ENCODE measurements at places on chromosomes 13 and 19.

DNA sequence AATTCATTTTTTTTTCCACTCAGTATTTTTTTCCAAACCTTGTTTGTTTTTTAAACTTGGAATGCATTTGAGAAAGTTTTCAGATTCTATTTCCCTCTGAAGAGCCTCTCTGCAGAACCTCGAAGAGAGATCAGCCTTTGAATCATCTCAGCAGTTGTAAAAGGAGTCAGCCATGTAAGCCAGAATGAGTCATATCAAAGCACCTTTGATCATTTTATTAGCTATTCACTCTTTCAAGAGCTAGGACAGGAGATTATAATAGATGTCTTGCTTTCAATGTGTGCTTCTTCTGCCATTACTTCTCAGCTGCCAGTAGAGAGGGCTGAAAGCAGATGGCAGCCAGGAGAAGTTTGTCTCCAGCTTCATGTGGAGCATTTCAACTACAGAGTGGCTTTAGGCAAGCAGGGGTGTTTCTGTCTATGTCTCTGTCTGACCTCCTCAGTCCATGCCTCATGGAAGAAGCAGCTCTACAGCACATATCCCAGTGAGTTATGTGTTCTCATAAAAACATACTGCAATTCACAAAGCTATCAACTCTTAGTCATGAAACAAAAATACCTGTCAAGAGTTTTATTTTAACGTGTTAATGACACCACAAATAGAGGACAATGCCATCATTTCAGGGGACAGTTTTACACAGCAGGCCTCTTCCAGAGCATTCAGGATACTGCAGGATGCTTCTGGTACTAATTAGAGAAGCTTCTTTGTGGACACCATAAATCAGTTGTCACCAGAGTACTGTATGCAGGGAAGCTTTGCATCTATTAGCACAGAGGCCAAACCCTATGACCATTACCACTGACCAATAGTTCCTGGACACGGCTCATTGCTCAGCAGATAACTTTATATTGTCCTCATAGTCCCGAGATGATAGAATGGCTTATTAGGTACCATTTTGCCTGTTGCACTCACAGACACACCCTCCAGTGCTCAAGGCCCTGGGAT lies 94.3 kb downstream of the NHLRC3 start:
- no peak for DNase-seq

DNA sequence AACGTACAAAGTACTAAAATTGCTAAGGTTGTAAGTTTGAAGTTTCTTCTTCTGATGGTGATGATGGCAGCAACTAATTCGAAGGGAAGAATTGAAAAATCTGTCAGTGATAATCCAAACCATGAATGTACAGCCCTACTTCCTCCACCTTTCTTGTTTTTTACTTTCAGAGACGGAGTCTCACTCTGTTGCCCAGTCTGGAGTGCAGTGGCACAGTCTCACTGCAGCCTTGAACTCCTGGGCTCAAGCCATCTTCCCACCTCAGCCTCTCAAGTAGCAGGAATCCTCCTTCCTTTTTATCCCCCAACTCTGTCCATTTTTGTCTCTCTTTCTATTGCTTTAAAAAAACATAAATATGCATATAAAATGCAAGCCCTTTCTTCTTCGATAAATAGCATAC lies 112.3 kb upstream of the SOX21 start:
- DNase-seq = no peak

DNA sequence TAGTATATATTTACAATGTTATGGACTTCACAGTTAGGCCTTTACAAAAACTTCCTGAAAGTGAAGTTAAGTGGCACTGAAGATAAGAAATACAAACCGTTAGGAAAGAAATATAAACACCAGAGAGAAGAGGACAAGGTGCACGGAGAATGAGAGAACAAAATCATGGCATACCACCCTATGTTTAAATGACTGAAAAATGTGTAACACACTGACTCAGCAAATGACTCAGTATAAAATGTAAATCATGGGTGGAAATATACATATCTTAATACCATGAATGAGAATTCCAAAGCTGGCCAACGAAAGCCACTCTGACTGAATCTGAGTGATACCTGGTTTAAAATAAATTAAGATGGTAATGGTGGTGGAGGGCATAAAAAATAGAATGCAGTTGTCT lies 260.8 kb downstream of the DNAJC15 start:
- no peak for DNase-seq

- no peak for DNase-seq
Observed at GRCh38 chr19:18697680-18698079, 14.2 kb downstream of the CRTC1 start.

DNA sequence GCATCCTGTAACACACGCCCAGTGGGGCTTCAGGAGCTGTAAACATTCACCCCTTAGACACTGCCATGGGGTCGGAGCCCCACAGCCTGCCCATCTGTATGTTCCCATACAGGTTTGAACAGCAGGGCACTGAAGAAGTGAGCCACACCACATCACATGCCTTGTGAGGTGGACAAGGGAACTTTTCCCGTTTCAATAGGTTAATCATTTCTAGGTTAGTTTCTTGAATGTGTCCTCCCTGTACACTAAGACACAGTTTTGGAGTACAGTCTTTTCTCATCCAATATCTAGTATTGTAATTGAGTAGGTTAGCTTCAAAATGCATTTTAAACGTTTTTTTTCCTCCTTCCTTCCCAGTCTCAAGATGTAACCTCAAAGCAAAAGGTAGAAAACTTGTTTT lies 700.2 kb upstream of the PCDH20 start:
- no peak for DNase-seq

DNA sequence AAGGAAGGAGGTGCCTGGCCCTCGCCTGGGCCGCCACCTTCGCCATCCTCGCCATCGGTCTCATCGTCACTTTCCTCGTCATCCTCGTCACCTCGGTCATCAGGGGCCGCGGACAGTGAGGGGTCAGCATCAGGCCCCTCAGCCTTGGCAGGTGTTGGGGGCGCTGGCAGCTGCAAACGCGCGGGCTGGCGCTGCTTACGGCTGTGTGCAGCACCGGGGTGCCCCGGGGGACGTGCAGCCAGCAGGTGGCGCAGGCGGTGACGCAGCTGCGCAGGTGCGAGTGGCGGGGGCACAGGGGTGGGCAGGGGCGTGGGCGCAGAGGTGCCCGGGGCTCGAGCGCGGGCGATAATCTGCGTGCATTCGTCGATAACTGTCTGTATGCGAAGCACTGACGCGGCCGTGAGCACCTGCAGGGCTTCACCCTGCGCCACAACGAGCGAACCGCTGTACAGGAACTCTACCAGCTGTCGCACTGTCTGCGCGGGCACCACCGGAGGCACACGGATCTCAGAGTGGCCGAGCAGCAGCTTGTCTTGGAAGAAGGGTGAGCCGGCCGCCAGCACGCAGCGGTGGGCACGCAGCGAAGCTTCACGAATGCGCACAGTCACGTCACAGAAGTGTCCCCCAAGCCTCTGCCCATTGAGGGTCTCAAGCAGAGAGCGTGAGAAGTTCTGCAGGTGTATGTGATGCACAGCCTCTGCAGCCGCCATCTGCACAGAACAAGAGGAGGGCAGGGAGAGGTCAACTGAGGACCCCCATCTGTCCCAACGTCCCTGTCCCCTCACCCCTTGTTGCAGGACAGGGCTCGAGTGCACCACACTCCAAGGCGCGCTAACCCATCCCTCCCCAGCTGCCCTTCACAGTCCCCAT lies 2.4 kb downstream of the ZBTB45 start:
- no peak for DNase-seq

DNA sequence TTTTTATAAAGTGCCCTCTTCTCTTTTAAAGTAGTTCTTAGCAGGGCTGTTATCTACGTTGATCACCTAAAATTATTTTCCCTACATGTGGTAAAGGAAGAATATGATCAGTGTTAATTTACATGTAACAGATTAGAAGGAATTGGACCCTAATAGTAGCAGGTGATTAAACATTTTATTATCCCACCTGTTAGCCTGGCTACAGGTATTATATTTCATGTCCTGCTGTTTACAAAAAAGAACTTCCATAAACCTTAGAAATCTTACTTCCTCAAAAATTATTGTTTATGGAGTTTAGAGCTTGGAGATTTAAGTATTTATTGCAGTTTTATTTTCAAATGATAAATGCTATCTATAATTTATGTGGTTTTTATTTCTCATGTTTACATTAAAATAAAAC lies 1226.7 kb downstream of the UQCRFS1 start:
- DNase-seq = no peak

DNA sequence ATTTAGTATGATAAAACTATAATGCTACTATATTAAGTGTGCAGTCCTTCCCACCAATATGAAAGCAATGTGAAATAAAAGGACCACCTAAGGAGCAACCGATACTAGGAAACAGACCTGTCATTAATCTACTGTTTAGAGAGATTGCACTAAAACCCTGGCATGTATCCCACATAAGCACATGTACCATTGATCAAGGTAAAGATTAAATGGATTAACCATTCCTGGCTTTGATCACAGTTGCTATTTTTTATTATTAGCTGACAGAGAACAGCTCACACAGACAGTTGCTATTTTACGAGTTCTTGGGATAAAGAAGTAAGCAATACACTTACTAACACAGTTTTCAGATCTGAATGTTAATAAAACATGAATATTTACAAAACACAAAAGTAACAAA lies 57.7 kb upstream of the ZDHHC20 start:
- no peak for DNase-seq

- DNase-seq = no peak
Observed at GRCh38 chr19:30785458-30786137, 413.4 kb downstream of the ZNF536 start.

DNA sequence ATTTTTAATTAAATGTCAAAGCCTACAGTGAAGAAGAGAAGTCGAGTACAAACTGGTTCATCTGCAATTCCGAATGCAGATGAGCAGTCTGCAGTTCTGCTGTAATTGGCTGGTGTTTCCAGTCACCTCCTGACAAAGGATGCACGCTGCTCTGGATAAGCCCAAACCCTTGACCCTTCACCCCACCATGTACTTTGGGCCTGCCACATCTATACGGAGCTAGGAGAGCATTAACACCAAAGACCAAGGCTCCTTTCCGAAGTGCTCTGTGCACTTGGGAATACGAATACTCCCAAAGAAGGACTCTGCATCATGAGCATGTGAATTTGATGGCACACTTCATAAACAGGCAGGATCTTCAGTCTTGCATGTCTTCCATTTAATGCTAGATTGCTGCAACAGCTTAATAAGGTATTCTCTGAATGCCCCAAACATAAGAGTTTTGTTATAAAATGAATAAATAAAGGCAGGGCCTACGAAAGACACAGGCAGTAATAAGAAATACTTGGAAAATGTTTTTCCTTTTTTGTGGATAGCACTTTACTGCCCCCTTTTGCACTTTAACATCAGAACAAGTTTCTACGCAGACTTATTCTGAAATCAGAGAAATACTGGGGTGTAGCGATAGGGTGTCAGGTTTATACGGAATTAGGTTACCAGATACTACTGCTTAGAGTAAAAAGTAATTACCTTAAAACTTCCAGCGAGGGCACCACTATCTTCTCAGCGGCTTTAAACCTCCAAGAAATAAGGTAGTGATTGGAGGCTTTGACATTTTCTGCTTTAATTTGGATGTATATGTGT lies 15.0 kb downstream of the EFNB2 start:
- no peak for DNase-seq

DNA sequence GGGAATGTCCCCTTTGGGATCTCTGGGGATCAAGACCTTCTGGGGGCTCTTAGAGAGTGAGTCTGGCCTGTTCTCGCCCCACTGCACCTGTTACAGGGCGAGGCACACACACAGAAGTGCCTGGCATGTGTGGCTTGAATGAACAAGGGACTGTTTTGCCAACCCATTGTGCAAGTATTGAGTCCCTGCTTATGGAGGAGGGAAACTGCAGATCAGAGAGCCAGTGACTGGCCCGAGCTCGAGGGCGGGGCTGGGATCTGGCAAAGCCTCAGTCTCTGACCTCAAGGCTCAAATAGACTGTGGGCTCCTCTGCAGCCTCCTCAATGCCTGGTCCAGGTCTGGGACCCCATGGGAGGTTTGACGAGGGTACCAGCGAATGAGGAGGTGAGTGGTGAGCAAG lies 5.5 kb downstream of the RAVER1 start:
- DNase-seq = no peak

GRCh38 chr13:40999416-40999815 lies 19.7 kb downstream of the ELF1 start:
- DNase-seq = no peak

- DNase-seq = no peak
Observed at GRCh38 chr13:42478531-42479156, 95.3 kb upstream of the TNFSF11 start.

- DNase-seq = no peak
Observed at GRCh38 chr13:48403151-48403631, 9.7 kb downstream of the LPAR6 start.

DNA sequence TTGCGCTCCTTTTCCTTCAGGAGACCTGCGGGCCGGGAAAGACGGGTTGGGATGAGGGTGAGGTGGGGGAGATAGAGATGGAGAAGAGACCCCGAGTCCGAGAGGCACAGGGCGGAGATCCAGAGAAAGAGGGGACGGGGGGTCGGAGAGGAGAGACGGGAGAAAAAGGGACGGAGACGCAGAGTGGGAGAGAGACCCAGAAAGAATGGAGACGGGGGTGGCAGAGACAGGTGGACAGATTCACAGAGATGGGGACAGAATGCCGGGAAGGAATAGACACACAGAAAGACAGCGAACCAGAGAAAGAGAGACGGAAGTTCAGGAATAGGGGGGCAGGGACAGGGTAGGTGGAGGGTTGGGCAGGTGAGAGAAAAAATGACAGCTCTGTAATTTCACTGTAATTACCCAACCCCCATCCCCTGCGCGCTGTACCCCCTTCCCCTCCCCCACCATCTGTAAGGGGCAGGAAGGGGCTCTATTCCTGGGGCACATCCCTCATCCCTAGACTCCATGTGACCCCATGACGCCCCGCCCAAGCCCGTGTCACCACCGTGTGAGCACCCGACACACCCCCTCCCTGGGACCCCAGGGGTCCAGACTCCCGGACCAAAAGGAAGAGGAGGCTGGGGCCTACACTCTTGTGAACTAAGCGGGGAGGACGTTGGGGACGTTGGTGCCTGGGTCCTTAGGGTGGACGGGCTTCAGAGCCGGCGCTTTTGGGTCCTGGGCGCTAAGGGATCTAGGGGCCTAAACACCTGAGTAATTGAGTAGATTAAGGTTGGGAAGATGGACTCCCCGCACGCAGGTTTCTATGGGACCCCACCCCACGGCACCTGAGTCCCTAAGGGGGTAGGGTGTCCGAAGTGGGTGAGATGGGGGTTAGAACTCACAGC lies 967 bp downstream of the DBP start:
- DNase-seq = no peak

- DNase-seq = no peak
Observed at GRCh38 chr19:1851654-1852580, 3.6 kb upstream of the REXO1 start.

DNA sequence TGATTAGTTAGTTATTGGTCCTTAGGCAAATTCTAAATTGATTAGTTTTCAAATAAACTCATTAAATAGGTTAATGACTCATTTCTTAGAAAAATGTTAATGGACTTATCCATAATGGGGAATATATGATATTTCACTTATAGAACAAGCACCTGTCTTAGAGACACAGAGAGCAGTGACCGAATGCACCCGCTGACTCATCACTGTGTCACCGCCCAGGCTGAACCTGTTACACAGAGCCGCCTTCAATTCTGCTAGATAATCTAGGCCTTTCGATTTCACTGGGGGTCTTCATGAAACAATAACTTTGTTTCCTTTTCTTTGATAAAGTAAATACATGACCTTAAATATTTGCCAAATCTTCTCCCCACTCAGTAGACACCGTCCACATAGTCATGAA lies 13.1 kb downstream of the IRS2 start:
- DNase-seq = no peak

Measured in stimulated activated CD8-positive, alpha-beta memory T cell treated with anti-CD3 and anti-CD28 coated beads, Interleukin-4, amount 100 ng/mL, for 1 hour (primary cell).